ENCODE measurements at places on chromosomes 5 and 9. TPM values are rescaled to one million over a fixed set of nuclear protein-coding genes. Genes with fewer than 3 reads are reported as not detected.
A peak's percentile ranks its signal among the peaks of the same experiment; 100 is the strongest.

PCDHGB4 gene
- 4.9 TPM for total RNA-seq

DNA sequence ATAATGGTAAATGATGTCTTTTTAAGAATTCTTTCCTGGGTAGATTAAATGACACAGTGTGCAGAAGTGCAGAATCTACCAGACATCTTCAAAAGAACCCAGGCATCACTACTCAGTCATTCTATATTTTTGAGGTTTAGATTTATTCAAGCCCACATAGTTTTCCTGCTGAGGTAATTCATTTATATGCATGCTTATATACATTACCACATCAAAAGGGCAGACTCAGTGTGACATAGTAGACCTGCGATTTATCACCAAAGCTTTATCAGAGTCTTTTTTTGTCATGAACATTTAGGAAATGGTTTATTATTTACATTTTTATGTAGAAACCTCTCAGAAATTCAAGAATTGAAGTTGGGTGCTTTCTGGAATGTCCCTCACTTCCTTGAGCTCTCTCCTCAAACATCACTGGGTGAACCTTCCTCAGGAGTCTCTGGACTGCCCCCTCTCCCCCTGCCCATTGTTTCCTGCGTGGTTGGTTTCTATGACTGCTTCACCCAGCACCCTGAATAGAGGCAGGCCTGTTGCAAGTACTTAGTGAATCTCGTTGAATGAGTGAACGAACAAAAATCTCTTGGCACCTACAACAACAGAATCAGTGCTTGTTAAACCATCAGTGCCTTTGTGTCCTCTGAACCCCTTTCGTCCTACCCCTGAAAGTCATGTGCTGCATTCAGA lies 42.5 kb downstream of the ADAMTS16 start:
- no peak for DNase-seq

DNA sequence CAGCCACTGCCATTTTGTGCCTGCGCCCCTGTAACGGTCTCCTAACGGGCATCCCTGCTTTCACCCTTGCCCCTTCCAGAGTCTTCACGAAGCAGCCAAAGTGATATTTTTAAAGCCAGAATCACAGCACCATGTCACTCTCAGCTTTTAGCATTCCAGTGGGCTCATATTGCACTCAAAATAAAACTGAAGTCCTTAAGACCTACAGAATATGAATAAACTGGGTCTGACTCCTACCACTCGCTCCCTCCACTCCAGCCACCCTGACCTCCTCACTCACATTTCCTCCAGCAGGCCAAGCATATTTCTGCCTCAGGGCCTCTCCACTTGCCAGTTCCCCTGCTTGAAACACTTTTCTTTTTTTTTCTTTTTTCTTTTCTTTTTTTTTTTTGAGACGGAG lies 2.4 kb upstream of the PDLIM7 start:
- DNase-seq, result no peak

DNA sequence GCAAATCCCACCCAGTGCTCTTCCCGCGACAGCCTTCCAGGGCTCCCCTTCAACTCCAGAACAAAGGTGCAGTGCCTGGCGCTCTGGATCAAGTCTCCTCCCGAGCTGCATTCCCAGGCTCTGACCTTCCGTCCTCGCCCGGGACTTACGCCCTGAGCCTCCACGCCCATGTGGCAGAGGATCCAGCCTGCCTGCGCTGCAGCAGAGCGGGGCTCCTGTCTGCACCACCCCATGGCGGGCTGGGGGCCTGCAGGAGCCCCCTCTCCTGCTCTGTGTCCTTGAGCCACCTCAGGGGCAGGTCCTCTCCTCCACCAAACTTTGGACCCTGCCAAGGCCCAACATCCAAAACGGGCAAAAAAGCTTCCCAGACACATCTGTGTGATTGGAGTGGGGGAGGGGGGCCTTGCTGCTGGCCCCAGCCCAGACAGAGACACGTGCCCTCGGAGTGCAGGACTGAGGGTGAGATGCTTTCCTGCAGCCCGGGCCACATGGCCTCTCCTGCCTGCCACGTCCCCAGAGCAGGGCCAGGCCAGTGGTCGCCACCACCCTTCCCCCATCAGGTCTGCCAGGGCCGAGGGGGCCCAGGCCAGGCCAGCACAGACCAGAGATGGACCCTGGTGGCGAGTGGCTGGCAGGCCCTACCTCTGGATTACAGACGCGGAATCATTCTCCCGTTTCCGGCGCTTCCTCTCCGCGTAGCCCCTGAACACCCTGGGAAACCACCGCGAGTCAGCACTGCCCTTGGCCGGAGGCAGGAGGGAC lies 4.4 kb downstream of the NSMF start:
- no peak for DNase-seq

GRCh38 chr9:100443781-100444768 lies 17.1 kb downstream of the MSANTD3 start:
- DNase-seq, result no peak

- DNase-seq, result no peak
Measured at GRCh38 chr9:91289244-91289643, 72.5 kb downstream of the AUH start.

- no peak for DNase-seq
Measured at GRCh38 chr9:108397286-108397685, 458.5 kb downstream of the ACTL7B start.

CCDC180 gene
- total RNA-seq, result 5.2 TPM

GRCh38 chr5:63613442-63613841 lies 348.8 kb downstream of the HTR1A start:
- no peak for DNase-seq

SPINK7 gene
- not detected for total RNA-seq

DBH gene
- total RNA-seq, result not detected

KCNV2 gene
- total RNA-seq, result not detected

GRCh38 chr5:135478938-135479337 lies 26.8 kb upstream of the TIFAB start:
- DNase-seq, result no peak

- DNase-seq, result peak; percentile 53
Measured at GRCh38 chr9:91949946-91950664, at the start of gene ROR2. TSS of gene ROR2 (minus strand) at chr9:91950228.

DNA sequence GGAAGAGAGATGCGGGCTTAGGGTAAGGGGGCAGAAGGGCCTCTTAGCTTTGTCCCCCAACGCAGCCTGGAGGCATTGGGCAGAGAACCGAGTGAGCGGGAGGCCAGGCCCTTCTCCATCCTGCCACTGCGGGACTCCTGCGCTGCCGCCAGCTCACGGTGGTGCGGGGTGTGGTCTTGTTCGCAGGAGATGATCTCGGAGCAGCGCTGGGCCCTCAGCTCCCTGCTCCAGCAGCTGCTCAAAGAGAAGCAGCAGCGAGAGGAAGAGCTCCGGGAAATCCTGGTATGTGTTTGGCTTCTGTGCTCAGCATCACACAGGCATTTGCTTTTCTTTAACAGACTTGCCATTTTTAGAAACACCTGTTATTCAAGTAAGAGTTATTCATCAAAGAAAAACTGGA lies 41.3 kb downstream of the LRSAM1 start:
- no peak for DNase-seq

DNA sequence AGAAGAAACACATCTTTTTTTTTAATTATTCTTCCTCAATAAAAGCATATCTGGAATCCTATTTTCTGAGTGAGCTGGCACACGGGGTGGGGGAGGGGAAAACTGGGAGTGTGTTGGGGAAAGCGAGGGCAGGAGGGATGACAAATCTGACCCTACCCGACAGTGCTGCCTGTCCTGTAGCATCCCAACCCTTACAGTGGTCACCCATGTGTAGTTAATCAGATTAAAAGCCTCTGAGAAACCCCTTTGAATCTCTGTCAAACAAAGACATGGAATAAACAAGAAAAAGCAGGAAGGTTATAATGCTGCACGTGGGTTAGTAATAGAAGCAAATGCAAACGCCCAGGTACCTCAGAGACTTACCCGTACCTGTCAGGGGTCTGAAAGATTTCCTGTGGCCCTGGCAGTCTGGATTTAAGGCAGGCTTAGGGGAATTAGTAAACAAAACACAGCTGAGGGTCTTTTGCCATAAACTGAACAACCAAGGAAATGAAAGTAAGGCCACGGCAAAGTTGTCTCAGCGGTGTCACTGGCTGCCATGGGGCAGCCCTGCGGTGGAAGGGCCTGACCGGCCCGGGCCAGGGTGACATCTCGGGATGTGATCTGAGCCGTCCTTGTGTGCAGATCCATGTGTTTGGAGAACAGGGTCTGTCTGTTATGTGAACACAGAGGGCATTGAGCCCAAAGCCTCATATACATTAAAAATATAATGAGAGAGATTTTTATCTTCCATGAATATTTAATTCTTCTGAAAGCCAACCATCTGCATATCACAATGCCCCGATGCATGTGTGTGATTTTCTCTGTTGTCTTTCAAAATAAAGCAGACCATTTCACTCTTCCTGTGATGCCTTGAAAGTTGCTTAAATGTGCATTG lies 308.2 kb downstream of the ZNF608 start:
- DNase-seq, result no peak

PCDHA9 gene
- total RNA-seq, result 1.3 TPM

GRCh38 chr9:121679901-121680635 lies 28.6 kb downstream of the DAB2IP start:
- no peak for DNase-seq

Data from body of pancreas (tissue), 4 donors.